Iris pigment epithelial cell (primary cell): ENCODE measurements at places on chromosomes 7 and 10.
A peak's percentile ranks its signal among the peaks of the same experiment; 100 is the strongest.

DNA sequence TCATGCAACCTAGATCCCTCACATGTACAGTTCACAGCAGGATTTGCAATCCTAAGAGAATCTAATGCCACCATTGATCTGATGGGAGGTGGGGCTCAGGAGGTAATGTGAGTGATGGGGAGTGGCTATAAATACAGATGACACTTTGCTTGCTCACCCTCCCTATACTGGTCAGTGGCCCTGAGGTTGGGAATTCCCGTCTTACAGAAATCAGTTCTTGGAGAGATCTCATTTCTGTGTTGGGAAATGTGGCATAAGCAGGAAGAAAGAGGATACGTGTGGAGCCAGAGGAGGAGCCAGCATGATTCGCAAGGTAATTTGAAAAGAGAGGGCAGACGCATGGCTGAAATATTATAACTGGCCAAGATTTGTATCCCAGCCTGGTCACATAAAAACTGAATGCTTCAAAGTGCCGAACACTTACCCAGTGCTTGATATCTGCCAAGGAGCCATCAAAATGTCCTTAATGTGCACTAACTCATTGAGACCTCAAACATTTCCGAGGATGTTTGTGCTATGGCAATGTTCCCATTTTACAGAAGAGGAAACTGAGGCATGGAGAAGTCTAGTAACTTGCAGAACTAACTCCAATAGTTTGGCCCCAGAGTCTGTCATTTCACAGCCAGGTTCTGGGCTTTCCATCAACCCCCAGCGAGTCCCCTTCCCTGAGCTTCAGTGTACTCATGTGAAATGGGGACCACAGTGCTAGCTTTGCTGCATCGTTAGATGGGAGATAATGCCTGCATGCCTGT lies 5.5 kb upstream of the IKZF1 start:
- no peak for DNase-seq

- DNase-seq, result no peak
Observed at GRCh38 chr10:110995301-110995700, 75.9 kb downstream of the SHOC2 start.

GRCh38 chr10:122463466-122464249 lies 2.3 kb downstream of the HTRA1 start:
- no peak for DNase-seq

DNA sequence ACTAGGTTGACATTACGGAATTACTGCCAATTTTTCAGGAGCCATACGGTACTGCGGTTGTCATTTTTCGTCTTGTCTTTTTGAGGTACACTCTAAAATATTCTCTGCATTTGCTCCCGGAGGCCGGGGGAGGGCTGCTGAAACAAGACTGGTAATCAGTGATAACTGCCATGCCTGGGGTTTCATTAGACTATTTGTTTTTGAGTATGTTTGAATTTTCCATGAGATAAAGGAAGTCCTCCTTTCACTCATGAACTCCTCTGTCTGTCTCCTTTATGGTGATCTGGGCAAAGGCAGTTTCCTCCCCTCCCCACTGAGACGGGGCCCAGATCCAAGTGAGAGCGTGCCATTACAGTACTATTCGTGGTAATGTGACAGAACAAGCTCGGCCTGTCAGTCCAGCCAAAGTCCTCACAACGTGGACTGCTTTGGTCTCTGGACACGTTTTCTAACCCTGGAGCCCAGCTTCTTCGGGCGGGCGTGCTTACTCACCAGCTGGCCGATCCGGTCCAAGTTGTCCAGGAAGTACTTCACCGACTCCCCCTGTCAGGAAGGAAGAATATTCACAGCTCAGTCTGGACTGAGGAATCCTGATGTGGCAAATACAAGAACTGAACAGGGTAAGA lies 45.1 kb downstream of the AMZ1 start:
- DNase-seq, result peak; percentile 65

DNA sequence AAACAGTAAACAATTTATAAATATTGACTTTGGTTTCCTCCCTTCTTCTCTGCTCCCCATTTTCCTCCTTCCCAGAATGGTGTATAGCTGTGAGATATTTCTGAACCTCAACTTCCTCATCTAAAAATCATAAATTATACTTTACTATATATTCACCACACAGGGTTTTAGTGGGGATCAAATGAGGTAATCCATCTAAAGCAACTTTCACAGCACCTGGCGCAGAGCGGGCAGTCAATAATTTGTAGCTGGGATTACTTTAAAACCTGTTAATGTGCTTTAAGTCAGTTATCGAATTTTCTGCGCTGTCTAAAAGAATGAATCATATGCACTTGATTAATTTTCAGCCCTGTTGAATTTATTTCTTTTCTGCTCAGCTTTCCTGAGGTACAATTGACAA lies 172.7 kb downstream of the PTEN start:
- no peak for DNase-seq
